ENCODE measurements at places on chromosomes 7 and 10. TPM values are rescaled to one million over a fixed set of nuclear protein-coding genes. Genes with fewer than 3 reads are reported as not detected.

Gene PRKAR1B
- total RNA-seq, result 26.2 TPM

Gene SEMA3C
- total RNA-seq, result 28.6 TPM

Gene CYP3A7
- total RNA-seq, result not detected

Gene SPDYE9
- total RNA-seq, result not detected

Gene NXPH1
- total RNA-seq, result not detected

Gene AEBP1
- total RNA-seq, result not detected

Gene PPP1R17
- not detected for total RNA-seq

Gene SHH
- total RNA-seq, result not detected

Gene PTPN20
- total RNA-seq, result not detected

Gene BTBD16
- total RNA-seq, result not detected

Gene SPDYE6
- total RNA-seq, result not detected

Gene ZNF117
- total RNA-seq, result 2.3 TPM

Gene ADAMTS14
- total RNA-seq, result 0.66 TPM

Gene LRIT2
- total RNA-seq, result not detected

Gene GOLGA7B
- total RNA-seq, result 0.03 TPM

Gene FIS1
- 162 TPM for total RNA-seq

Gene CPED1
- 64.8 TPM for total RNA-seq

Gene ANKRD1
- 29.8 TPM for total RNA-seq

Gene GJD4
- not detected for total RNA-seq

Gene HPS6
- total RNA-seq, result 58.6 TPM

Gene GSDME
- total RNA-seq, result 12.9 TPM

Gene KCP
- not detected for total RNA-seq

Gene ASB10
- total RNA-seq, result not detected

Measured in SJSA1 (cell line).